ENCODE measurements at places on chromosomes 6 and 20.

DNA sequence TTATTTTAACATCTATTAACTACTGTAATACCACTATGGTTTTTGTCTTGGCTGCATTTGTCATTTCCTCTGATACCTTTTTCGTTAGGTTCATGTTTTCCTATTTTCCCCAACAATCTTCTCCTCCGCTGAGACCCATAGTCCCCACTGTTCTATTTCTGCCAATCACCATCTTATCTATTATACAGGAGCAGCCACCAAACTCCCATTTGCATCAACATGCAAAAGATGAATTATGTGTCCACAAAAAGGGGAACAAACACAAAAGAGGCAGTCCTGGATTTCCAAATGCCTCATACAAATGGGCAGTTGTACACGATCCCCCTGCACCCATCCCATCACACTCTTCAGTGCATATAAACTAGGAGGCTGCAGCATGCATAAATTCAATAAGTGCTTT lies 121.7 kb upstream of the MYLIP start:
- no peak for DNase-seq

DNA sequence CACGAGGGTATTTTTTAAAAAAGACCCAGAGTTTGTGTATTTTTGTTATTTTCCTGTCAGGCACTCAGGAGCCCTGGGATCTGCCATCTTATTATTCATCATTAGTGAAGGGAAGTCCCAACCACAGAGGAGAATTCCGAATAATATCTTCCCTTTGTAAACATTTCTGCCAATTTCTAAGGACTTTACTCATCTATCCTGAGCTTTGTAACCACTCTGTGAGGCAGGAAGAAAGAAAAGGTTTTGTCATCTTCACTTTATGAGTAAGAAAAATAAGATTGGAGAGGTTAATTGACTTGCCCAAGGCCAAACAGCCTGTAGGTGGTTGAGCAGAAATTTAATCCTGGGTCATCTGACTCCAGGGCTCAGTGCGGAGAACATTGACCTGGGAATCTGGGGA lies 23.0 kb upstream of the IYD start:
- no peak for DNase-seq

DNA sequence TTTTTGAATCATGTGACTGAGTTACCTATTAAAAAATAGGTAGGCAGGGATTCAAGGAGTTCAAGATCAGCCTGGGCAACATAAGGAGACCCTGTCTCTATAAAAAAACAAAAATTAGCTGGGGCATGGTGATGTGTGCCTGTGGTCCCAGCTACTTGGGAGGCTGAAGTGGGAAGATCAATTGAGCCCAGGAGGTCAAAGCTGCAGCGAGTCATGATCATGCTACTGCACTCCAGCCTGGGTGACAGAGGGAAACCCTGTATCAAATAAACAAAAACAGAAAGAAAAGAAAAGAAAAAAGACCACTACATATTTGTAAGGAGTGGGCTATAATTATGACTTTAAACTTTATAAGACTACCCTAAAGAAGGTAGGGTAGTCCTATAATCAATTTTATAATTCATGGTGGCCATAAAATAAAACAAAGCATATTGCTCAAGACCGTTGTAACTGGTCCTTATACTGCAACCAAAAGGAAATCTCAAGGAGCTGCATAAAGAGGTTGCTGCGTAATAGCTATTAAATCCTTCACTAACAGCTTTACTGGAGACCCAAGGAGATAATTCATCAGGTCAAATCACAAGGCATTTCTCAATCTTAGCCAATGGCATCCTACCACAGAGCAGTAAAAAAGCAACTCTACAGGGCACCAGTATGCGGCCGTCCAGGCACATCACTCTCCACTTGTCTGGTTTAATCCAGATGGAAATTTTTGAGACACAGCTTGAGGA lies 13.5 kb downstream of the PIGU start:
- no peak for DNase-seq

DNA sequence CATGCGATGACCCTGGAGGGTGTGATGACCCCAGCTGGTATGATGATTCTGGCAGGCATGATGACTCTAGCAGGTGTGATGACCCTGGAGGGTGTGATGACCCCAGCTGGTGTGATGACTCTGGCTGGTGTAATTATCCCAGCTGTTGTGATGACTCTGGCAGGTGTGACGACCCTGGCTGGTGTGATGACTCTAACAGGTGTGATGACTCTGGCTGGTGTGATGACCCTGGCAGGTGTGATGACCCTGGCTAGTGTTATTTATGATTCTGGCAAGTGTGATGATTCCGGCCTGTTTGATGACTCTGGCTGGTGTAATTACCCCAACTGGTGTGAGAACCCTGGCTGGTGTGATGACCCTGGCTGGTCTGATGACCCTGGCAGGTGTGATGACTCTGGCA lies 427.2 kb downstream of the QKI start:
- no peak for DNase-seq

GRCh38 chr20:31923388-31924331 lies 28.2 kb downstream of the PDRG1 start:
- DNase-seq = no peak

GRCh38 chr6:44064089-44064947 lies 62.9 kb downstream of the MRPL14 start:
- DNase-seq = peak; percentile 73

- no peak for DNase-seq
Measured at GRCh38 chr20:54650052-54650719, 174.8 kb downstream of the DOK5 start.

GRCh38 chr20:20143165-20143564 lies 90.8 kb downstream of the CFAP61 start:
- DNase-seq = no peak

GRCh38 chr6:82775361-82775760 lies 290.3 kb downstream of the UBE3D start:
- no peak for DNase-seq

- no peak for DNase-seq
Measured at GRCh38 chr6:21371676-21372171, 221.8 kb upstream of the SOX4 start.

GRCh38 chr6:232982-233640 lies 59.2 kb upstream of the DUSP22 start:
- DNase-seq = no peak

- no peak for DNase-seq
Measured at GRCh38 chr6:143283887-143284645, 166.4 kb downstream of the ADAT2 start.

DNA sequence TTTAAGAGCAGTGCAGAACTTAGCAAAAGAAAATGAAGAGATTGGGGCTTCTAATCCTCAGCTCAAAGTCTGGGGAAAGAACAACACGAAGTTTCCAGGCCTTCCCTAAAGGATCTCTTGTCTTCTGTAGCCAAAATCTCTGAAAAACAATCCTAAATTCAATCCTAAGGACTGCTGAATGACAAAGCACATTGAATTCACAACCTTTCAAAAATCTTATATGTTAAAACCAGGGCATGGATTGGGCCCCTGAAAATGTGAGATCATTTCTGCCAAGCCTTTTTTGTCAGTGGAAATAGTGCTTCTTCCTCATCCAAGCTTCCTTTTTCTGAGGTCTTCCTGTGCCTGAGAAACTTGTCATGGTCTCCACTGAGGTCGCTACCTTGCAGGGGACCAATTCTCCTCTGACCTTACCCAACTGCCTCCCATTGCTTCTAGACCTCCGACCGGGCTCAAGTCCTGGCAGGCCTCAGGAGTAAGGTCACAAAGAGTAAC lies 126.2 kb upstream of the ARID1B start:
- DNase-seq = no peak

GRCh38 chr20:14454296-14454695 lies 116.9 kb upstream of the FLRT3 start:
- DNase-seq = no peak

DNA sequence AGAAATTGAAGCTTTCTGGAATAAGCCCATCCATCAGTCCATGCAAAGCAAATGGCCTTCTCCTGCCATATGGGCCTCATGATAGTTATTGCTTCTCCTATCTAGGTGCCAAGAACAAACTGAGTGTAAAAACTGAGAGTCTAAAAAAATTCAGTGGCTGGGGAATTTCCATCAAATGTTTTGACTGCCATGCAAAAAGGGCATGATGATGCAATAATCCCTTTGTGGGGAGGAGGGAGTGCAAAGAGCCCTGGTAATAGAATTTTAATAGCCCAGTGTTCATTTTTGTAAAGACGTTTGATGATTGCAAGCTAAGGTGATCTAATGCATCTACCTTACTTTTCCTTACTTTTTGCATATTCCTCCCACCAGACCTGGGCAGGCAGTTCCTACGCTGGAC lies 683.7 kb downstream of the EPM2A start:
- no peak for DNase-seq

GRCh38 chr6:156599978-156600590 lies 177.1 kb upstream of the ARID1B start:
- DNase-seq = no peak

- DNase-seq = no peak
Measured at GRCh38 chr6:106152952-106153351, 66.8 kb downstream of the PRDM1 start.

GRCh38 chr20:49710971-49711666 lies 2.6 kb downstream of the B4GALT5 start:
- no peak for DNase-seq

- DNase-seq = no peak
Measured at GRCh38 chr20:45445805-45446562, 23.6 kb upstream of the WFDC2 start.

DNA sequence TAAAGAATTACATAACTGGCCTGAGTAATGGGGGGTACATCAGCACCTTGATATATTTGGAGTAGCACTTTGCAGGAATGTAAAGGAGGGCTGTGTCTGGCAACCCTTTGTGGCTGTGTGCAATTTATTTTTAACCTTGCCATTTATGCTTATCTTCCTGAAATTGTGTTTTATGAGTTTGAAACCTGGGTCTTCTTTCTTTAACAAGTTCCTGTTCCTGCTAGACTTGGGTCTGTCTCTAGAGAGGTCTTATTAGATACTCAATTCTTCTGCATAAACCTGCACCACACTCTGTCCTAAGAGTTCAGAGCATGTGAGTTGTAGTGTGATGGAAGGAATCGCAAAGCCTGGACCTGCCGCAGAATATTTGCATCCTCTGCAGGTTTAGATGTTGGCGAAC lies 181.0 kb downstream of the JARID2 start:
- DNase-seq = no peak

DNA sequence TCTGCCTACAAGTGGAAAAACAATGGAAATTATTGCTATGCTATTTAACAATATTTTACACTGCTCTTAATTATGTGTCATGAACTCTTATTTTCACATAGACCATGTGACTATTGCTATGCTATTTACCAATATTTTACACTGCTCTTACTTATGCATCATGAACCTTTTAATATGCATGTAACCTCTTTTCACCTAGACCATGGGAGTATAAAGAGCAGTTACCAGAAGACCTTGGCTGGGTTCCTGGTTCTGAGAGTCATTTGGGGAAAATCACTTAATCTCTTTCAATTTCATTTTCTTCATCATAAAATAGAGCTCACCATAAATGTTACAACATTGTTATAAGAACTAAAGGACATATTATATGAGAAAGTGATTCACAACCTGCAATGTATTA lies 223.8 kb upstream of the RNF217 start:
- DNase-seq = no peak

DNA sequence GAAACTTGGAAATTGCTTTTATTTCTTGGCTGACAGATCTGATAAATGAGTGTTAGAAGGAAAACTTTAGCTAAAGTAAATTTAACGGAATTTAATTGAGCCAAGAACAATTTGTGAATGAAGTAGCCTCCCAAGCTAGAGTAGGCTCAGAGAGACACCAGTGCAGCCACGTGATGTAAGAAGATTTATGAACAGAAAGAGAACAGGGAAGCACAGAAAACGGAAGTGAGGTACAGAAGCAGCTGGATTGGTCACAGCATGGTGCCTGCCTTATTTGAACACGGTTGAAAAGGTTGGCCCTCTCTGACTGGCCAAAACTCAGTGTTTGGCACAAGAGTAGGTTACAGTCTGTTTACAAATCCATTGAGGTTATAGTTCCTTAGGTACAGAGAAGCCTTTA lies 29.5 kb upstream of the IFNGR1 start:
- DNase-seq = no peak

GRCh38 chr6:151690303-151690702 lies 117.2 kb upstream of the ESR1 start:
- DNase-seq = no peak

GRCh38 chr6:100257793-100258395 lies 206.8 kb downstream of the SIM1 start:
- DNase-seq = no peak

GRCh38 chr6:142275236-142276006 lies 26.4 kb upstream of the ADGRG6 start:
- peak; percentile 15 for DNase-seq

DNA sequence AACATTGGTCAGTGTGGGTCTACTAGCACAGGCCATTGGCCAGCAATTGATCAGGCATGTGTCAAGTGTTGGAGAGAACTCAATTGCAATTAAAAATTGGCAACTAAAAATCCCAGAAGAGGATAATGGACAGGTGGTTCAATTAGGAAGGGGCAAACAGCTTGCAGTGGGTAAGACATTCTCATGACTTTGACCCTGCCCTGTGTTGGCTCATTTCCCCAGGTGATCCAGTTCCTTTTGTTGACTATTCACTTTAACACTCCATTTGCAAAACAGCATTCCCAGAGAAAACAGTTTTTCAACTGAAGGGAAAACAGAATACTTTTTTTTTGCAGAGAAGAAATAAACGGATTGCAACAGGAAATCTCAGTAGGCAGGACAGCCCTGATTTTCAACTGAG lies 28.9 kb upstream of the SCGN start:
- no peak for DNase-seq

DNA sequence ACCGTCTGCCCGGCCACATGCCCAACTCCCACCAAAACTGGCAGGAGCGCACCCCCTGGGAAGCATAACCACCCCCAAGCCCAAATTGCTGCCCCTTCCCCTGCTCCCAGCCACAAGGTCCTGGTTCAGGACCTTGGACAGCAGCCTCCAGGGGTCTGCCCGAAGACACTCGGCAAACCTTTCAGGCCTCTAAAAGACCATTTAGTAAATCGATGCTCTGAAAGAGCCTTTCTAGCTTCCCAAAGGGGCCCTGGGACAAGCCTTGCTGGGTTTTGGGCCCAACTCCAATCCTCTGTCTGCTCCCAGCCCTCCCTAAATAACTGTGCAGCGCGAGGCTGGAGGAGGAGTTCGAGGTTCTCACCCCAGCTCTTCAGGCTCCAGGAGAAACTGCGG lies 30.5 kb downstream of the GRM4 start:
- DNase-seq = peak; percentile 78

DNA sequence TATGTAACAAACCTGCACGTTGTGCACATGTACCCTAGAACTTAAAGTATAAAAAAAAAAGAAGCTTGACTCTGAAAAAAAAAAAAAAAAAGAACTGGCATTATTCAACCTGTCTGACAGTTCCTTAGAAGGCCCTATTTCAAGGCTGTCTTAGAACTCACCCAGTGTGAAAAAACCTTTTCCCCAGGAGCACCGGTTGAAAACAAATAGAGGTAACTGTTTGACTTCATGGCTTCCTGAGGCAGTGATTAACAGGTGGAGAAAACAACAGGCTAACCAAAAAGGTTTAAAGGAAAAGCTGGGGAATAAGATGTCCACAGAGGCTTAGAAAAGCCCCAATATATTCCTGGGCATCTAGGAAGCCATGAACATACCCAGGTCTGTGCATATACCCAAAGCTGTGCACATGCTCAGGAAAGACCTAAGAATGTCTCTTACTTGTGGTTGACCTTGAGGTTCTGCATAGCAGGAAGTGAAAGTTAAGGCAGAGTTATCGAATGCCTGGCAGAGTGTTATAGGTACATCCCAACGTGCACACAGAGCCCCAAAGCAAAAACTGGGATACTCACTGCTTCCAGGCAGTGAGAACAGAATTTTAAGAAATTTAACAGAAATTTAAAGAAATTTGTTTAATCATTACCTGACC lies 7.0 kb downstream of the UQCC1 start:
- no peak for DNase-seq
